ENCODE measurements at places on chromosomes 3 and 15.

DNA sequence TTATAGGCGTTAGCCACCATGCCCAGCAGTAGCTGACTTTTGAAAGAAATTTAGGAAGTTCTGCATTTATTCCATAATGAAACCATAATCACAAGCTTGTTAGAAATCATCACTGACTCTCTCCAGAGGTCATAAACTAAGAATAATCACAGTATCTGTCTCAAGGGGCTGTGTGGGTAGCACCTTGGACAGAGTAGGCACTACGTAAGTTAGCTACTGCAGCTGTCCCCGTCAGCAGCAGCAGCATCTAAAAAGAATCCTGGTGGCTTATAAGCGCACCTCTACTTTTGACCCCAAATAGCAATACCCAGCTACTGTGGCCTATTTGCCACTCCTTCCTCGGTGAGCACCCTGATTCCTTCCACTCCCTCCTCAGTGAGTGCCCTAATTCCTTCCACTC lies 57.8 kb upstream of the RPL35A start:
- no peak for DNase-seq

GRCh38 chr3:108415661-108416060 lies 94.7 kb downstream of the MYH15 start:
- DNase-seq = no peak

DNA sequence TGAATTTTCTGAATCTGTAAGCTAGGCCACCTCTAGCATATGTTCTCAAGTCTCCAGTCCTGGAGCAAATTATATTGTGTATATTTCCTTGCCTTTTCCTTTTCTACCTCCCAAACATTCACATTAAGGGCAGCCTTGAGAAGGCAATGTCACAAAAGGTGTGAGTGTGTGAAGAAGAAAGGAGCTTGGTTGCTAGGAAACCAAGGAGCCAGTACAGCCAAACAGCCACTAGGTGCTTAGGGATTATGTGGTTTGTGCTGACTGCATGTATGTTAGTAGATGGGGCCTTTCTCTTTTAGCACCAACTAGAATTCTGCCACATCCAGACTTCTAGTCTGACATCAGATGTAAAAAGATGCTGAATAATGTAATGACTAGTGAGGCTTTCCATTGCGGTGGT lies 118.8 kb upstream of the DAZL start:
- no peak for DNase-seq

GRCh38 chr3:33869977-33870376 lies 71.5 kb downstream of the PDCD6IP start:
- no peak for DNase-seq

GRCh38 chr3:36362216-36362615 lies 18.1 kb upstream of the STAC start:
- DNase-seq = no peak

GRCh38 chr3:182393151-182393550 lies 400.2 kb upstream of the ATP11B start:
- no peak for DNase-seq

Measured in NCI-H187 (cell line).